ENCODE measurements at places on chromosomes 13 and 19. TPM values are rescaled to one million over a fixed set of nuclear protein-coding genes. Genes with fewer than 3 reads are reported as not detected.

LILRB4 gene
- not detected for total RNA-seq

OR7A5 gene
- not detected for total RNA-seq

BICRA gene
- total RNA-seq: 9.3 TPM

IGFL2 gene
- not detected for total RNA-seq

TSHZ3 gene
- 0.57 TPM for total RNA-seq

IZUMO2 gene
- not detected for total RNA-seq

CDX2 gene
- not detected for total RNA-seq

ZNF616 gene
- 10.2 TPM for total RNA-seq

GAPDHS gene
- not detected for total RNA-seq

PLEKHA4 gene
- 4.8 TPM for total RNA-seq

NLRP11 gene
- total RNA-seq: not detected

SERPINE3 gene
- not detected for total RNA-seq

GTF2F1 gene
- total RNA-seq: 66.6 TPM

ACER1 gene
- total RNA-seq: not detected

SRRM5 gene
- 0.08 TPM for total RNA-seq

SHD gene
- not detected for total RNA-seq

MAU2 gene
- 47.4 TPM for total RNA-seq

OR7C1 gene
- not detected for total RNA-seq

IL11 gene
- 0.21 TPM for total RNA-seq

TGFB1 gene
- total RNA-seq: 150 TPM

LRG1 gene
- total RNA-seq: not detected

CATSPERD gene
- not detected for total RNA-seq

CEBPG gene
- total RNA-seq: 28.6 TPM

MCEMP1 gene
- not detected for total RNA-seq

ZNF577 gene
- total RNA-seq: 4.6 TPM

CYP4F22 gene
- 1.1 TPM for total RNA-seq

SAMD1 gene
- total RNA-seq: 95.0 TPM

MEF2B gene
- total RNA-seq: 2.7 TPM

CYP4F8 gene
- not detected for total RNA-seq

F2RL3 gene
- total RNA-seq: not detected

ZNF229 gene
- 1.2 TPM for total RNA-seq

PDX1 gene
- total RNA-seq: not detected

CPT1C gene
- total RNA-seq: 0.32 TPM

CD70 gene
- 41.2 TPM for total RNA-seq

ADPRHL1 gene
- 0.65 TPM for total RNA-seq

KLK12 gene
- not detected for total RNA-seq

PSPN gene
- total RNA-seq: 0.99 TPM

SPACA4 gene
- not detected for total RNA-seq

JUND gene
- 339 TPM for total RNA-seq

B9D2 gene
- total RNA-seq: 5.5 TPM

DAND5 gene
- not detected for total RNA-seq

IL17D gene
- 1.2 TPM for total RNA-seq

CEACAM4 gene
- total RNA-seq: not detected

PLIN4 gene
- total RNA-seq: not detected

CLEC17A gene
- total RNA-seq: 1.3 TPM

ZNF560 gene
- not detected for total RNA-seq

WDR62 gene
- 19.2 TPM for total RNA-seq

SMIM44 gene
- not detected for total RNA-seq

All from activated CD8-positive, alpha-beta memory T cell treated with anti-CD3 and anti-CD28 coated beads for 36 hours (primary cell).